ENCODE measurements at places on chromosomes 6 and 20.
A peak's percentile ranks its signal among the peaks of the same experiment; 100 is the strongest.

DNA sequence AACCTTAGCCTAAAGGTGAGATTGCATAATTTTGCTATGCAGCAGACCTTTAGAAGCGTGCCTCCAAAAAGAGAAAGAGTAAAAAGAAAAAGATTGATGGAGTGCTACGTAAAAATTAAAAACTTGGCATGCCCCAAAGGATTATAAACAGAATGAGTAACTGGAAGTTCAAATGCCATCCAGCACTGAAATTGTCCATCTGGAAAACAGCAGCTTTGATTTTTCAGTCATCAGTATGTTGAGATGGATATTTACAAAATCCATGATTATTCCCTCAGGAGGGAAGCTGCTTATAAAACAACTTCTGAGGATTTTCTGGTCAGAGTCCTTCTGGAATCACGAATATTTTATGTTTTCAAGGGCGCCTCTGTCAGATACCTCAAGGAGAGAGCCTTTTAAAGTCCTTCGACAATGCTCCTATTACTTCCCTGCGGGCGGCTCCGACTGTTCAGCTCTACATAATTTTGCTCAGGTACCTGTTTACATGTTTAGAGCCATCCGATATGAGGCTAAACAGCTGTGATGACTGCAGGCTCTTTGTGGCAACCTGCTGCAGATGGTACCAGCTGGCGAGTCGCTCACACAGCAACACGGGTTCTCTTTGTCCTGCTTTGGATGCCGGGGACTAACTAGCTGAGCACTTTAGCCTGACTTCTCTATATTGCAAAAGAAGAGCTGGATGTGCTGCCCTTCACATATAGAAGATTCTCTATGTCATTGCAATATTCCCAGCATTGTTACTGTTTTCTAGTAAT lies 83.3 kb downstream of the RCAN2 start:
- no peak for DNase-seq

DNA sequence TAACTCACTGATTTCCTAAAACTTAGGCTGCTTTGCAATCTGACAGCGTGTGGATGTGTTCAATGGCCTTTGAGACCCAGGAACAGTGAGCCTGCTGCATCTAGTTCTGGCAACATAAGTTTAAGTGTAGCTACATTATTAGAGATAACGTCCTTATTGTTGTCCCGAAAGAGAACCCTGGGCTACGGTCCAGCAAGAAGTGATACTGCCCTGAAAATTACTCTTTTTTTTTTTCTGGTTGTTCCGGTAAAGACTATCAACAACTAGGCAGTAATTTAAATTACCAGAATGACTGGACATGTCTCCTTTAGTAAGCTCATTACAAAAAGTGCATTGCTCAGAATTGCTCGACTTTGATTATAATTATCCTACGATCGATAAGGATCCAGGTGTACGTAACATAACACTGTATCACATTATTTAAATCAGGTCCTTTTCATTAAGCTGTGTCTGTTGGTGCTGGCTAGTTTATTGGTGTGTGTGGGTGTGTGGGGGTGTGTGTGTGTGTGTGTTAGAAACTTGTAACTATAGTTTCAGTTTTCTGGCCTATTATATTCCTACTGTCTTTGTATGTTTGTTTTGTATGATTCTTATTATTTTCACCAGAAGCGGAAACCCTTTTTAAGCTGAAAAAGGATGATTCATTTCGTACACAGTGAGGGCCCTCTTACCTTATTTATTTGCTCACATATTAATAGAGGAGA lies 3.0 kb downstream of the TSHZ2 start:
- DNase-seq: no peak

DNA sequence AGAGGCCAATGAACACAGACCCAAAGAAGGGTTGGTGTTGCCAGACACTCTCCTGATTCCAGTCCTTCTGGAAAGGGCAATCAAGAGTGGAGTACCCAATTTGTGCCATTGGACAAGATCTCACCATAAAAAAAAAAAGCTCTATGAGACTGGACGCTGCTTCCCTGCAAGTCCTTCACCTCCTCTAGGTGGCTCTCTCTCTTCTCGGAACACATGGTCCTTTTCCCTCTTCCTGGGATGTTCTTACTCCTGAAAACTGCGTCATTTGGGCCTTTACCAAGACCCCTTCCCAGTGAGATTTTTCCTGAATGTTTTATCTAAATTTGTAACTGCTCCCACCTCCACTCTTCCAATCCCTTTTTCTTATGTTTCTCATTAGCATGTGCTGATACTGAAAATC lies 280.8 kb downstream of the FOXA2 start:
- no peak for DNase-seq

DNA sequence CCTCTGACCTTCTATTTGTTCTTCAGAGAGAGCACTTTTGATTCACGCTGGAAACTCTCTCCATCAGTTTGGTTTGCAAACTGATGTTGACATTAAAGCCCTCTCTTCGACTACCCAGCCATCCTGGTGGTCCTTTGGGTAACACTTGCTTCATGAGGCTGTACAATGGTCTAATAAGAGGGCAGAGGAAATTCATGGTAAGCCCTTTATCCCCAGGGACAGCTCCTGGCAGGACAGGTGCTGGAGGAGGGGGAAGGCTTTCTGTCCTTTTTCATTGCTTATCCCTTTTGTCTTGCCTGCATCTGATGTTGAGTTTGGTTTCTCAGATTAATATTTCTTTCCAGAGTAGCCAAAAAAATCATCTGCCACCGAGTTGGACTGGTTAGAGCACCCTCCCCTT lies 52.1 kb upstream of the CD93 start:
- DNase-seq: no peak

DNA sequence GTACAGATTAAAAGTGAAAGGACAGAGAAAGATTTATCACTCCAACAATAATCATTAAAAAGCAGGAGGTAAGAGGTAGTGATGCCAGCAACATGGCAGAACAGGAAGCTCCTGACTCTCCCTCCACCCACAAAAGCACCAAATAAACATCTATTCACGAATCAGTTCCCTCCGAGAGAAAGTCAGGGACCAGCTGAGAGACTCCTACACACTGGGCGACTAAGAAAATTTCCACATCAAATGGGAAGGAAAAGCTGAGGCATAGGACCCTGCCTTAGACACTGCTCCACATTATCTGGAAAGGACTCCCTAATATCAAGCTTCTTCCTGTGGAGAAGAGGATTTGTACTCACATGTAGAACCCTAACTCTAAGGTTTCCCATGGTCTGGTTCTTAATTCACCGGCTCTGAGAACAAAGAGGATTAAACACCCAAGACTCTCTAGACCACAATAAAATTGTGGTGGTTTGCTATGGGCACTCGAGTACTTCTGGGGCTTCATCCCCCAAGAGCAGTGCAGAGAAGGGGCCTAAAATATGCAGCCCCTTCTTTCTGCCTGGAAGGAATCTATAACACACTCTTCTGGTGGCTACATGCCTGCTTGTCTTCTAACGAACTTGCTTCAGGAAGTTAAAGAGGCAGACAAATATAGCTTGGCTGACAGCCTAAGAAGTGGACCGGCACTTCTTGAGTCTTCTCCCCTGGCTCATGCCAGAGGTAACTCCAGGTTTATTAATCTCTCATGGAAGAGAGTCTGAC lies 29.4 kb upstream of the ASF1A start:
- DNase-seq: no peak

- DNase-seq: no peak
Measured at GRCh38 chr6:21885111-21885510, 291.6 kb downstream of the SOX4 start.

DNA sequence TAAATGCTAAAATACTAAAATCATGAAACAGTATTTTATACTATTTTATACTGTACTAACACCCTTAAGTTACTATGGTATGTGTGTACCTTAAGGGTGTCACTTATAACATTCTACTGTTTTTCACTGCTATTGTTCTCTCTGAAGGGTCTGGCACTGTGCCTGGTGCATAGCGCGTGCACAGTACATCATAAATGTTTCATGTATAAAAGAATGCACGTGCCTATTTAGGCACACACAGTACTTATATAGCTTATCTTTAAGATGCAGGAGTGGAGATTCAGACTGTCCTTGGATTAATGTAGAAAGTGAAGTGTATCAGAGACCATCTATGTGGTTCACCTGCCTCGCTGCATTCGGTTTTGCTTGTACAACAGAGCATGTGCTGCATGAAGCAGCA lies 64.0 kb upstream of the SGK1 start:
- peak; percentile 5 for DNase-seq

GRCh38 chr6:108029226-108029921 lies 45.2 kb downstream of the OSTM1 start:
- no peak for DNase-seq

GRCh38 chr6:22020299-22021003 lies 276.4 kb downstream of the PRL start:
- no peak for DNase-seq

DNA sequence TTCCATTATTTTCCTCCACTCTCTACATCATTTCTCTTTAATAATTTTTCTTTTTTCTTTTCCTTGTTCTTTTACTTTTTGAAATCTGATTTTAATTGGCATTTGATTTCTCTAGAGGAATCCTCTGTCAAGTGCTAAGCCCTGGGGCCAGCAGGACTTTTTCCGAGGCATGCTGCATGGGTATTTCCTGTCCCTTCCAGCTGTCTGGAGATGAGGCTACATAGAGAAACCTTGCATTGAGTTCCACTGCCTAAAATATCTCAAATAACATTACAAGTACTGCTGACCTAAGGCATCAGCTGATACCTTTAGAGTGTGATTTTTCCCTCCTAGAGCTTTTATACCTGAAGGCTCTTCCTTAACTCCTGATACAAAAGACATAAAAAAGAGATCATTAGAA lies 6.2 kb downstream of the RNF217 start:
- DNase-seq: no peak

- DNase-seq: no peak
Measured at GRCh38 chr20:62356589-62357186, 10.4 kb downstream of the LAMA5 start.

DNA sequence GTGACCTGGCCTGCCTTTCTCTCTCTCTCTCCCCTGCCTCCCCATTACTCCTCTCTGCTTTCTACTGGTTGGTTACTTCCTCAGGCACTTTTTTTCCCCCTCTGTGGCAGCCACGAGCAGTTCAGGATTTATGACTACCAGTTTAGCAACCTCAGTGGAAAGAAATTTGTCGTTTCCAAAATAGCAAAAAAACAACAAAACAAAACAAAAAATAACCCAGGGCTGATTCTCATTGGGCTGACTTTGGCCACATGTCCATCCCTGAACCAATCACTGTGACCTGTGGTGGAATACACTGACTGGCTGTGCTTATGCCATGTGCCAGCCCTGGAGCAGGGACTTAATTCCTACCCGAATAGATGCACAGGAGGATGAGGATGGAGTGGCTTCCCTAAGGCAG lies 137.4 kb downstream of the TFAP2C start:
- DNase-seq: no peak

DNA sequence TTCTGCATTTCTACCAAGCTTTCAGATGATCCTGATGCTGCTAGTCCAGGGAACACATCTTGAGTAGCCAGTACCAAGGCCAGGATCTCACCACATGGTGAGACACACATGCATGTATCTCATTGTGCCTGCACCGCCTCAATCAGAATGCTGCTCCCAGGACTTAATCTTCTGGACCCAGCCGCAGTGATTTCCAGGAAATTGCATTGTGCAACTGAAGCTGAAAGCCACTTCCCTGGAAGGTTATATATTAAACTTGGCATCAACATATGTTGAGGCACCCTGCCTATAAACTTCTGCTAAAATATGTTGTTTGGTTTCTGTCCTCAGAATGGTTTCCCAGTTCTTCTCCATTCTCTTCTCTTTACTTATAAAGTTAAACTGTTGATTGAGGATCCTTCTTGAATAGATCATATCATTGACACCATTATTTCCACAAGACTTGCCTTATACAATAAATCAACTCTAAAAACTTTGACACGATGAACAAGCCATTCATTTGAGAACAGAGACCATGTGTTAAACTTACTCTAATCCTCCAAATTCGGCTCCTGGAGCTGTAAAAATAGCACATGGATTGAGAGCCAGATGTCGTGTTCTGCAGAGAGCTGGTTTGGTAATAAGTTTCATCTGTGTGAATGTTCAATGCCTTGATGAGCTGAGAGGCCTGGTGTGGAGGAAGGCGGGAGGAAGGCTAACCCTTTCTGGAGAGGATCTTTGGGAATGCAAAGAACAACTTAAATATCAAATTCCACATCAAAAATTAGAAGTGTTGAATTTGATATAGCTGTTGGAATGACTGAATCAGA lies 65.0 kb upstream of the PCSK2 start:
- no peak for DNase-seq

DNA sequence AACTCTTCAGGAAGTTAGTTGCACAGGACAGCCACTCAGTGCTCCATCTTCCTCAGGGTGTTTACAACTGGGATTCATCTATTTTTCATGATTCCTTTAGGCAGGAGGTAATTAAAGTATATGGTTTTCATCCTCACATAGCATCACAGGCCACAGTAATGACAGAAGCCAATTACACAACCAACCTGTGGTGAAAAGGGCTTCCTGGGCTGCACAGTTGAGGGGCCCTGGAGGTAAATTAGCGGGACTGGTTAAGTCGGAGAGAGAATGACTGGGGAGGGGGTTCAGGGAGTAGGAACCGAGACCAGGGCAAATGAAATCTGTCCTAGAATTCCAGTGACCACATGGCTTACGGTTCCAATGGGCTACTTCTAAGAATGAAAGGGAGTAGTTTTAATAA lies 37.0 kb downstream of the BAK1 start:
- no peak for DNase-seq

DNA sequence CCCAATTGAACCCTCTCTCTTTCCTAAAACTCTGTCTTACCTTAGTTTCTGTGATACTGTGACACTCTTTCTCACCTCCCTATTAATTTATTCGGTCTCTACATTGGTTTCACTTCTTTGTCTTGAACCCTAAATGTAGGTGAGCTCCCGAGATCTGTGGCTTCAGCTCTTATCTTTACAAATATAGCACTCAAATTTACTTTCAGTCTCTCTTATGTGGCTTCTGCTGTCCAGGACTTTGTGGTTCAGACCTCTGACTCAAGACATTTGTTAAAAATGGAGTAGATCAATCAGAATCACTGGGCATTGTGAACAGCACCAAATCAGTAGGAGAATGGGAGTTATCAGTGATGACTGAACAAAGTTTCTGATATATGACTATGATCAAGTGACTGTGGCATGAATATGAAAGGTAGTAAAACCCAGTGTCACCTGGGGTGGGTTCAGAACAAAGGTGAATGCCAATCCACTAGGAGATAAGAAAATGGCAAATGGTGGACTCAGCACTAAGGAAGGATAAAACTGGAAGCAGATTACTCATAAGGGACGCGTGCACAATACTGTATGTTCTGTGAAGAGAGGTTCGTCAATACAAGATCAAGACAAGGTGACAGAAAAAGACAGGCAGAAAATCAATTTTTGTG lies 27.2 kb downstream of the IL17F start:
- no peak for DNase-seq

- DNase-seq: no peak
Measured at GRCh38 chr20:47334022-47334551, 22.4 kb downstream of the ZMYND8 start.

GRCh38 chr20:63577317-63577894 lies 3.4 kb upstream of the HELZ2 start:
- DNase-seq: peak; percentile 63

GRCh38 chr6:2575236-2575635 lies 175.5 kb downstream of the MYLK4 start:
- DNase-seq: no peak

DNA sequence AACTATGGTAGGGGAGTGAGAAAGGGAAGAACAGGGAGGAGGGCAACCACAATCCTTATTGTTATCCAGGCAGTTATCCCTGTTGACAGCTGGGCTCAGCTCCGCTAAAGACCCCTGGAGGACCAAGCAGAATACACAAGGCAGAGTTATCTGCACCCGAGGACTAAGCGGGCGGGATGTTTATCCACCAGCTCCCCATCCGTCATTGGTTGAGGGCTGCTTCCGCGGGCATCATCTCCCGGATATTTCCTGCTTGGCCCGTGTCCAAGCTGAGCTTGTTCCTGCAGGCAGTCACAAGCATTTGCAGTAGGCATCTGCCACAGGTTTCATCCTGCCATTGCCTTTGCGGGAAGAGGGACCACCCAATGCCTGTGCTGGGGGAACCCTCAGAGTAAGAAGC lies 102.1 kb downstream of the DLGAP4 start:
- peak; percentile 89 for DNase-seq
